ENCODE measurements at places on chromosomes 4 and X.

DNA sequence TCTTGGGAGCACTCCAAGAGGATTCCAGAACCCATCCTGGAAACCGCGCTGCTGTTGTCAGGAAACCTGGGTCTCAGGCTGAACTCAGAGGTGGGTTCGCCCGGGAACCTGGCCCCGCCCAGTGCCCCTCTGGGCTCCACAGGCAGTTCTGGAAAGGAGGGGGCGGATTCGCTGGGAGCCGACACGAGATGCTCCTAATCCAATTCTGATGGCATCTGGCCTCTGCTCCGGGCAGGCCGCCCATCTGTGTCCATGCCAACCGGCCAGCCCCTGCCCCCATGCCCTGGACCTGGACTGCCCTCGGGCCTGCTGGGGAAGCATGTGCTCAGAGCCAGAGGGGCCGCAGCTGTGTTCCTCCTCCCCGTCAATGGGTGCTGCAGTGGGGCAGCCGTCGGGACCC is 21.0 kb downstream of the ATP2B3 start:
- no peak for DNase-seq

DNA sequence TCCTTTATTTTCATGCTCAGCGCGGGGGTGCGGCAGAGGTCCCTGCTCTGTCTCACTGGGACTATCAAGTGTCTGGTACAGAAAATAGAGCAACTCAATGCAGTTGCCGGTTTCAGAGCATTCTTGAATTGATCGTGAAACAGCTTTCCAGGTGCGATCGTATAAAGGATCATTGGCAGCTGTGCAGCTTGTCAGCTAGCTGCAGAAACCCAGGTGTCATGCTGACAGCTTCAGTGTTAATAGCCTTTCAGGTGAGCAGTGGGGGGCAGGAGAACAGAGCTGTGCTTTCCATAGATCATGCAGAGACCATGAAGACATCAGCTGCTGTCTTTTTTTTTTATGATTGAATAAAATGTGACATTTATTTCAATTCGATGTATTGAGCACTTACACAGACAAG is 583.9 kb downstream of the NLGN4X start:
- no peak for DNase-seq

GRCh38 chrX:121851033-121851432 is 803.6 kb downstream of the GLUD2 start:
- DNase-seq: no peak

DNA sequence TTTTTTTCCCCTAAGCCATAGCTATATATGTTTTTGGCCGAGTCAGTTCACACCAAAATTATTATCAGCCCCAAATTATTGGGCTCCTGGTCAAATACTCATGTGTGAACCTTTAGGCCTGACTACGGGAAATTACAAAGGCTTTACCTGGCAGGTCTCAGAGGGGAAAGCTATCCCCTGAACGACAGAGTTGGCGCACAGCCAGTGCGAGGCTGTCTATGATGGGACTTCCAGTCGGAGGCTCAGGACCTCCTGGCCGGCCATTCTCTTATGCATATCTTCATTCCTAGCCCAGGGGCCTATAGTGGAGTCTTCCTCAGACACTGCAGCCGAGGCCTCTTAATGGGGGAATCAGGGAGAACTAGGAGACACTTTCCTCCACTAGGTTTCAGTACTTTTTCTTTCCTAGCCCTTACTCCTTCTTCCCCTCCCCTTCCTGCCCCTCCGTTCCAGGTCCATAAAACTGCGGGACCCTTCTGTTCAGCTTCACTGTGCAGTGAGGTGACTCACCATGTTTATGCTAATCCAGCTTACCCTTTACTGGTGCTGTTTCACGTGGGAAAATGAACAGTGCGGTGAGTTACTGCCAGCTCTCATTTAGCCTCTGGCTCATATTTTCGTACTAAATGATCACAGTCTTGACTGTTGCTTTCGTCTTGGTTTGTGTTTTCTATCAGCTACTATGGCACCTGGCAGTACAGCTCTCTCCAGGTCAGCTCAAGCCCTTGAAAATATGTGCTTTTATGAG is 533.9 kb downstream of the FSTL5 start:
- DNase-seq: no peak

DNA sequence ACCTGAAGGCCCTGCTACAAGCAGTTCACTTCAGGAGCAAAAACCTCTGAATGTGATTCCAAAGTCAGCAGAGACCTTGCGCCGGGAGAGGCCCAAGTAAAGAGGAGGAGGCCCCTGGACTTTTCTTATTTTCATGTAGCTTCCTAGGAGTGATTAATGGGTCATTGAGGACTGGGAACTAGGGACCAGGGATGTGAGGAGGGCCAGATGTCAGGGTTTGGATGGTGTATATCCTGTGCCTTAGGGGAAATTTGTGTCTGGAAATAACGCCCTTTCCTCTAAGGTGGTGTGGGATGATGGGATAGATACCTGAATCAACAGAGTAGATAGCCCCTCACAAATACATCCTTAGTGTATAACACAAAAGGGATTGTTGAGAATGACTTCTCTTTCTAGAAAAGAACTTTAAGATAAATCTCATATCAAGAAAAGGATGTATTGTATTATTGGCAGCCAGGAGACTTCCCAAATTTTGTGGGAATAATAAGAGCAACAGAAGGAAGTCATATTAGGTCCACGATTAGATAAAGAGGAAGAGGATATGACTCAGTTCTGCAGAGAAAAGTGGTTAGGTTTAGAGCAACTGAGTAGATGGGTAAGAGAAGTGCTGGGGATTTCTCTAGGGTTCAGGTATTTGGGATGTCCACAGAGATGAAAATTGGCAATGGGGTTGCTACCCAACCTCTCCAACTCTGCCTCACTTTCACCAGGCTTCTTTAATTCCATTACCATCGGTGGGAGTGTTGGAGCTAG is 1.1 kb downstream of the ITGB1BP2 start:
- no peak for DNase-seq

DNA sequence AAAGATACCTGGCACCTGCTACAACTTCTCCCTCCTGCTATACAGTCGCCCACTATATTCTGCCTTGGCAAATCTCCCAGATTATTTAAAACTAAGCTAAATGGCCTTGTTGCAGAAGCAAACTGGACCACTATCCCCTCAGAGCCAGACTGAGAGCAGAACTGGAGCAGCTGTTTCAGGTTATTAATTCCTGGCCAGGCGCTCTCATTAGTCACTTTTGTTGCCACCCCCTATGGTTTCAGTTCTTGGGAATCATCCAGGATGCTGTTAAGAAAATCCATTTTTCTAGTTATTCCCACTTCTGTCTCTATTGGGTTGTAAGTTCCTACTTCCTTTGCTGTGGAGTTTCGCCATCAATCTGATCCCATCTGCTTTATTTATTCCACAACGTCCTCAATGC is 30.1 kb downstream of the ADGRA3 start:
- DNase-seq: no peak

DNA sequence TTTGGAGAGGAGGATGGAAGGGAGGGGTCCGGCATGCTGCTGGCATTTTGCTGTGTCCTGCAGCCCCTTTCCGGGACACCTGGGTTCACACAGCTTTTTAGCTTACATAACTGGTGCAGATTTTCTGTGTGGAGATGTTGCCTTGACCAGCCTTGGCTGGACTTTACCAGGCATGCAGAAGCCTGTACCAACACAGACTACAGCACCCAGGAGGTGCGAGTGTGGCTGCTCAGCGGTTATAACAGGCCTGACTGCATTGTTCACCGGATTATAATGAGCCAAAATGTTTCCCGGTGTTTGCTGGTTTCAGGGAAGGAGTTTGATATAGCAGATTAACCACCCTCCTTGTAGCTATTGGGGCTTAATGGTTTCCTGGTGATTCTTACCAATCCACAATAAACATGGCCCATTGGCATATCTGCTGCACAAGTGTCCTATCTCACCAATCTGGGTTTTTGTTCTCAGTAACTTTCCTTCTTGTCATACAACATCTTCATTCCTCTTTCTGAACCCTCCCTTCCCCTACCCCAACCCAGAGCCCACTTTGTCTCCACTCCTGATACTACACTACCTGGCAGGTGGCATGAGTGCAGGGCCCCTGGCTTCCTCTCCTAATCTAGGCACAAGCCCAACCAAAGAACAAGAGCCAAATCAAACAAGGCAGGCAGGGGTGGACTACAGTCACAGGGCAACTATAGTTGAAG is 3.9 kb downstream of the RPL10 start:
- no peak for DNase-seq

GRCh38 chr4:12446657-12447185 is 1018.0 kb upstream of the HS3ST1 start:
- DNase-seq: no peak

DNA sequence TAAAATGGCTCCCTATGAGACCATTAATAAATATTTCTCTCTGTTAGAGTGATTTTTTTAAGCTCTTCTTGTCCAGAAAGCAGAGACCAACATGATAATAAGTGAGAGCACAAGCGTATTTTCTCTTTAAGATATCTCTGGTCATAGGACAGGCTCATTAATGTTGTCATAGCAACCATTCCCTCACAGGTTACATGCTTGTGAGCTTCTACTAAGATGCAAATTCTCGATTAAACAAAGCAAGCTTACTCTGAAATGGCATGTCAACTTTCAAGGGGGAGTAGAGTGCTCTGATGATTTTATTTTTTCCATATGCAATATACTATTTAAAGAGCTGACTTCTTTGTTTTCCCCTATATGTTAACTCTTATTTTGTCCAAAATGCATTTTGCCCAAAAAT is 487.2 kb upstream of the LCORL start:
- DNase-seq: no peak

- DNase-seq: no peak
Measured at GRCh38 chrX:8743126-8743732, 11.3 kb upstream of the ANOS1 start.

GRCh38 chr4:93776386-93777080 is 52.0 kb upstream of the ATOH1 start:
- no peak for DNase-seq

GRCh38 chr4:87458913-87459312 is 36.5 kb downstream of the NUDT9 start:
- DNase-seq: no peak

GRCh38 chr4:128906581-128906980 is 97.1 kb downstream of the JADE1 start:
- DNase-seq: no peak

Data from cortex of kidney (tissue), 1 donor.